NCI-H774 (cell line): ENCODE measurements at places on chromosomes 16 and 17.
A peak's percentile ranks its signal among the peaks of the same experiment; 100 is the strongest.

GRCh38 chr16:89473136-89473712 is 17.1 kb downstream of the ANKRD11 start:
- DNase-seq: no peak

DNA sequence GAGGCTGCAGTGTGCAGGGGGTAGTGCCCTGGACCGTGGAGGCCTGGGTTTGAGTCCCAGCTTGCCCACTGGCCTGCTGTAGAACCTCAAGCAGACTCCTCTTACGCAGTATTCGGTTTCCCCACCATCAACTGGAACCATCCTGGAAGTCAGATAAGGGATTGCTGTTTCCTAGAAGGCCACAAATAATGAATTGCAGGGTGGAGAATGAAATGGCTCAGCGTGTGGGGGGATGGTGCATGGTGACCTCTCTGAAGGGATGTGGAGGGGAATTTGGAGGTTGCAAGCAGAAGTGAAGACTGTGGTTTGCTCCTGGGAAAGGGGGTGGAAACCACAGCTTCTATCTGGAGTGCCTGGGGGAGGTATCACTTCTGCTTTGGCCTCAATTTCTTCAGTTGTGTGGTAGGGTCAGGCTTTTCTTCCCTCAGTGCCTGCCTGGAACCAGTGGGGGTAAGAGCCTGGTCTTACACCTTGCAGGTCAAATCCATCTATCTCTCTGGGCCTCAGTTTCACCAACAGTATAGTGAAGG is 1.7 kb downstream of the ADGRG5 start:
- DNase-seq: no peak

- no peak for DNase-seq
Measured at GRCh38 chr17:7356756-7357155, 1.8 kb downstream of the TMEM95 start.

GRCh38 chr17:64153565-64154312 is 23.8 kb upstream of the ERN1 start:
- no peak for DNase-seq

DNA sequence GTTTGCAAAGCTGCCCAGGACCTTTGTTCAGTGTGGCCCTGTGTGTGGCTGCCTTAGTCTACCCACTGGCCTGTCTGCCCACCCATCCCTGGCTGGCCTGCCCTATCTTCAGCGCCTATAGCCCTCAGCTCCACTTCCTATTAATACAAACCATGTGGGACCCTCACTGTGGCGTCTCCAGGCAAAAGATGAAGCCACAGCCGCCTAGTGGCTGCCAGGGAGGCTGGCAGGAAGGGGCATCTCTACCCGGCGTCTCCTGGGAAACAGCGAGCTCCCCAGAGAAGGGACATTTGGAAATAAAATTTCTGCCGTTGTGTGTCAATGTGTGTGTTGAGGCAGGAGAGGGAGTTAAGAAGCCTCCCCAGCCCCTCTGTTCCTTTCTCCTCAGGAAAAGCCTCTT is 31.5 kb downstream of the NEUROD2 start:
- no peak for DNase-seq

DNA sequence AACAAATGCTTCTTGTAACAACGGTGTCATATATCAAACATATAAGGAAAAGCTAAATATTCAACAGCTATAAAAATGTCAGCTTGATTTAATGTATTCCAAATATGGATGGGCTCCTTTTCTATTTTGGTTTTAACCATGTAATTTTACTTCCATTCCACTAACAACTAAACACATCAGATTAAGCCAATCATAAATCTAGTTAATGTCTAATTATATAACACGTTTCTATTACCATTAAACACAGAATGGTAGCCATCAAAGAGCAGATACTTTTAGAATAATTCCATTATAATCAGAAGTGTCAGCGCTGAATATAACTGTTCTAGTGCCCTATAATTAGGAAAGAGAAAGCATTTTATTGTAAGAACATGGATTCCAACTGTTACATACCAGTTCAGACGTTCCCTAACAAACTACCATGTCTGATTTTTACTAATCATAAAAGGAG is 10.0 kb downstream of the CMC2 start:
- DNase-seq: no peak

DNA sequence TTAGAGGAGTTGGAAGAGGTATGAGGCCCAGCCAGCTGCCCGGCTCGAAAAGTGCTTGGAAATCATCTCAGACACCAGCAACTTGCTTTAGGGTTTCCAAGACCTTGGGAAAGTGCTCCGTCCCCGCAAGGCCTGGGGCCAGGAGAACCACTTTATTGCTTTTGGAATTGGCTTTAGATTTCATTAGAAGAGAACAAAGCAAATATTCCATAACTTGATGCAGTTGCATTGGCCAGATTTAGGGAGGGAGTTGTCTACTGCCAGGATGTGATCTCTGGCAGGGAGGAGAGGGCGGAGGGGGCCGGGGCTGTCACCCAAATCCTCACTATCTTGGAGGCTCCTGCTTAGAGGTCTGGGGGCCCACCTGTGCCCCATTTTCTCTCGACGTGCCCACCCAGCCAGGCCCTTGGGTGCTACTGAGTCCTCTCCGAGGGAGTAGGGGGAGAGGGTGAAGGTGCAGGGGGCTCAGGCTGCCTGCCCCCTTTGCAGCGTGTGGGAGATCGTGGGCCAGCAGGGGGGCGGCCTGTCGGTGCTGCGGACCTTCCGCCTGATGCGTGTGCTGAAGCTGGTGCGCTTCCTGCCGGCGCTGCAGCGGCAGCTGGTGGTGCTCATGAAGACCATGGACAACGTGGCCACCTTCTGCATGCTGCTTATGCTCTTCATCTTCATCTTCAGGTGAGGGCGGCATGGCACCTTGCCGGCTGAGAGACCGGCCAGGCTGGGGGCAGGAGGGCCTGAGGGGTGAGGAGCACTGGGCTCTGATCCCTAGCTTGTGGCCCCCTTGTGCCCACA is 30.6 kb downstream of the CACNA1G start:
- DNase-seq: no peak

- DNase-seq: no peak
Measured at GRCh38 chr16:6496996-6497395, 835.6 kb upstream of the RBFOX1 start.

GRCh38 chr17:66114609-66115008 is 77.3 kb downstream of the CEP112 start:
- DNase-seq: peak; percentile 23

- DNase-seq: no peak
Measured at GRCh38 chr17:42684929-42685556, 2.7 kb downstream of the CNTNAP1 start.

GRCh38 chr17:82938486-82938872 is 98.7 kb upstream of the ZNF750 start:
- no peak for DNase-seq

GRCh38 chr17:17510456-17511292 is 14.5 kb upstream of the RASD1 start:
- no peak for DNase-seq

DNA sequence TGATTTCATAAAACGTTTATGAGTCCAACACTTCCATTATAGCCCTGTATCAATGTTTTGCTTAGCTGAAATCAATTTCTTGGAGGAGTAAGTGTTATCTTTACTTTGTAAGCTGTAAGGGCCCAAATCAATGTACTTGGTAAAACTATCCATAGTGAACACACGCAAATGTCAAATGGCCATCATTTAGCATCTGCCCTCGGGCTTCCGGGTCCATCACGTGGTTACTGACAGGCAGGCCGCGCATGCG is 687 bp upstream of the NARF start:
- no peak for DNase-seq

DNA sequence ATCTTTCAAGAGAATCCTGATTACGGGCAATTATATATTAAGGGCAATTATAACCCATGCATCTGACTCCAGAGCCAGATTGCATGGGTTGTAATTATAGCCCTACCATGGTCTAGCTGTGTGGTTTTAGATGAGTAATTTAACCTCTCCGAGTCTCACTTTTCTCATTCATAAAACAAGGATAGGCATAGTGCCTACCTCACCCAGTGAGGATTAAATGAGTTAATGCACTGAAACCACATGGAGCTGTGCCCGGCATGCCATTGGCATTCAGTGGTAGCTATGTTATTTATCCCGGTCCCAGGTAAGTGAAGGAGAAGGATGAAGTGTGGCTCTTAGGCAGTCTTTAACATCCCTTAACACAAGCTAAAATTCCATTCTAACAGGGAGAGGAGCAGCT is 6.3 kb downstream of the SNX20 start:
- DNase-seq: no peak

DNA sequence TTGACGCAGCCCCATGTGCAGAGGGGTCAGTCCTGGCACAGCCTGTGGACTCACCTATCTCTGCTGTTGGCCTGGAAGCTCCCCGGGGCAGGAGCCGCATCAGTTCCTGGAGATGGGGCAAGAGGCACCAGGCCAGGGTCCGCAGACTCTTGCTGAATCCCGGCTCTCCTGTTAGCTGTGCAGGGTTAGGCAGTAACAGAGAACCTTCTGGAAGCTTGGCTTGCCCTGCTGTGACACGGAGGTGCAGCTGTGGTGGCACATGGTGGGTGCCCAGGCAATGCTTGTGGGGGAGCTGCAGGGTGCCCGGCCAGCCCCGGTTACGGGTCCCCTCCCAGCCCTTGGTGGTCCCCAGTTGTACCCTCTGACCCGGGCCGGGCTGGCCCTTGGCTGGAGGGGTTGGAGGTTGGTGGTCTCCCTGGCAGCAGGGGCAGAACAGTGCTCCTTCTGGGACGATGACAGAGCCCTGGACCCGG is 26.0 kb upstream of the ZNF469 start:
- no peak for DNase-seq

DNA sequence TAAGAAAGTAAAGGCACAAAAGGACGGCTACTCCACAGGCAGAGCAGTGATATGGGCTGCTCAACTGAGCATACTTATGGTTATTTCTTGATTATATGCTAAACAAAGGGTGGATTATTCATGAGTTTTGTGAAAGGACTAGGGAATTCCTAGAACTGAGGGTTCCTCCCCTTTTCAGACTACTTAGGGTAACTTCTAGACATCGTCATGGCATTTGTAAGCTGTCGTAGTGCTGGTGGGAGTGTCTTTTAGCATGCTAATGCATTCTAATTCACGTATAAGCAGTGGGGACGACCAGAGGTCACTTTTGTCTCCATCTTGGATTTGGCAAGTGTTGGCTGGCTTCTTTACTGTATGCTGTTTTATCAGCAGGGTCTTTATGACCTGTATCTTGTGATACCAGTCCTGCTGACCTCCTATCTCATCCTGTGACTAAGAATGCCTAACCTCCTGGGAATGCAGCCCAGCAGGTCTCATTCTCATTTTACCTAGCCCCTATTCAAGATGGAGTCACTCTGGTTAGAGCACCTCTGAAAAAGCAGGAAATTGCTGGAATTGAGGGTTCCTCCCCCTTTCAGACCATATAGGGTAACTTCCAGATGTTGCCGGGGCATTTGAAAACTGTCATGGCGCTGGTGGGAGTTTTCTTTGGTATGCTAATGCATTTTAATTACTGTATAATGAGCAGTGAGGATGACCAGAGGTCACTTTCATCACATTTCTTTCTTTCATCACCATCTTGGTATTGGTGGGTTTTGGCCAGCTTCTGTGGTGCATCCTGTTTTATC is 388.5 kb downstream of the XYLT1 start:
- DNase-seq: no peak

DNA sequence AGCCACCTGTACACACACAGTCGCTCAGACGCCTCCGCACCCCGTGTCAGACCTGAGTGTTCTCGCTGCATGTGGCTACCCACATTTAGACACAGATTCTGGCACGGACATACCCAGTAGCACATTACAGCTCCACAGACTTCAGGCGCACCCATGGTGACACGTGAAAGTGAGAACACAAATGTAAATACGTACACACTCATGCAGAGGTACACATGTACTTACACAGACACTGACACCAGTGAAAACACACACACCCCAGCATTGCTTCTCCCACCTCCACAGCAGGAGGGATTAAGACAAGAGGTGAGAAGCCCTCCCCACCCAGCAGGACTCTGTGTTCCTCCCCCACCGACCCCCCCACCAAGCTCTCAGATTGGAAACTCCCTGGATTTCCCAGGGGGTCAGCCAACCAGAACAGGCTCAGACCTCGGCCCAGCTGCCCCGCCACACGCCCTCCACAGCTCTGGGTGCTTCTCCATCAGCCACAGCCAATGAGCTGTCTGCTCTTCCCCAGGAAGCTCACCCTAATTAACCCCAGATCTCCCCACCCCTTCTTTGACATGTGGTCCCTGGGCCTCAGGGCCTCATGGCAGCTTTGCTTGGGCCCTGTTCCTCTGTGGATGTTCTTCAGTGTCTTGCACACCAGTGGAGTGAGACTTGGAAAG is 5.3 kb upstream of the FOXN1 start:
- no peak for DNase-seq

- DNase-seq: no peak
Measured at GRCh38 chr17:39224778-39225307, 902 bp downstream of the STAC2 start.

GRCh38 chr17:4074831-4075495 is 67.9 kb downstream of the ZZEF1 start:
- DNase-seq: no peak

- DNase-seq: no peak
Measured at GRCh38 chr17:45269912-45270311, 8.0 kb upstream of the SPATA32 start.

DNA sequence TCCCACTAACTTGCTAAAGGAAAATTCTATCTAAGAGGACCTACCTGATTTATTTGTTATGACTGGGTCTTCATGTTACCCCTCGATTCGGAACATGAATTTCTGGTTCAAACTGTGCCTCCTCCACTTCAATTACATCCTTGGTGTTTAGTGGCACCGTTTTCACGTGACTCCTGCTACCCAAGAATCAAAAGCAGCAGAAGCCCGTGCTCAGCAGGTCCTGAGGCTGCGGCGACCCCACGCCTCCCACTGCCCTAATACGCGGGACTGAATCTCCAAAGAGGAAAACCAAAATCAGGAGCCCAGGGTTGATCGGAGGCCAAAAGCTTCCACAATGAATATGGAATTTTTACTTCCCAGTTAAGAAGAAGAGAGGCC is 94.0 kb upstream of the METRNL start:
- no peak for DNase-seq

GRCh38 chr17:72222661-72223380 is 102.0 kb downstream of the SOX9 start:
- no peak for DNase-seq

DNA sequence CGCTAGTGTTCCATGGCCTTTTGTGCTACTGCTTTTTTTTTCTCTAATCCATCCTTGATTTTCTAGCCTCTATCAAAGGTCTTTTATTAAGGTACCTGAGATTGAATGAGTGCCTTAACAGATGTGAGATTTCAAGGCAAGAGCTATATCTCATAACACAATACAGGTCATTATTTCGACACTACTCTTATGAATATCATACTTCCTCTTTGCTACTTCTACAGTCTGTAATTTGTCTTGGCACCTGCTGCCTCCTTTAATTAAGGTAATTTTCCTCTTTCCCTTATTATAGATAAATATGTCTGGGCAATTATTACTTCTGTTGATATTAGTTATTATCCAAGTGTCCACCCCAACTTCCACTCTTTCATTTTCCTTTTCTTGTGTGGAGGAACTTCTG is 5.3 kb downstream of the KRT28 start:
- DNase-seq: no peak

GRCh38 chr17:76840443-76840767 is 27.8 kb upstream of the MGAT5B start:
- no peak for DNase-seq
